ENCODE measurements at places on chromosomes 12 and 14.
A peak's percentile ranks its signal among the peaks of the same experiment; 100 is the strongest.

- no peak for DNase-seq
These were observed 49.0 kb downstream of the CACNA1C start for GRCh38 chr12:2101771-2102170.

DNA sequence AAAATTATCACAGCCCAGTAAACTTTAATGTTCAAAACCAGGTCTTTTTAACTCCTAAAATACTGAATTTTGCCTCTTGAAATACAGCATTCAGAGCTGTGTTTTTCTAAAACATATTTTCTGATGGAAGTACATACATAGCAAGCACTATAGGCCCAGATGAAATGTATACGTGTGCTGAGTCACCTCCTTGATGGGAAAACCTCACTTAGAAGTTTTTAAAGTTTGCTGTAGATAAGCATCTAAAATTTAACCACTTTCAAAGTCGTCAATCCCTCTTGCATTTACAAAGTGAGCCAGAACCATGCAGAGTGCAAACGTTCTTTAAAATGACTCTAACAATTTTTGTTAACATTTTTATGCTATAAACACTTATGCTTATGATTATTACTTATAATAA lies 618.8 kb downstream of the RPS29 start:
- no peak for DNase-seq

GRCh38 chr14:99677231-99678140 lies 6.6 kb upstream of the CYP46A1 start:
- DNase-seq = no peak

DNA sequence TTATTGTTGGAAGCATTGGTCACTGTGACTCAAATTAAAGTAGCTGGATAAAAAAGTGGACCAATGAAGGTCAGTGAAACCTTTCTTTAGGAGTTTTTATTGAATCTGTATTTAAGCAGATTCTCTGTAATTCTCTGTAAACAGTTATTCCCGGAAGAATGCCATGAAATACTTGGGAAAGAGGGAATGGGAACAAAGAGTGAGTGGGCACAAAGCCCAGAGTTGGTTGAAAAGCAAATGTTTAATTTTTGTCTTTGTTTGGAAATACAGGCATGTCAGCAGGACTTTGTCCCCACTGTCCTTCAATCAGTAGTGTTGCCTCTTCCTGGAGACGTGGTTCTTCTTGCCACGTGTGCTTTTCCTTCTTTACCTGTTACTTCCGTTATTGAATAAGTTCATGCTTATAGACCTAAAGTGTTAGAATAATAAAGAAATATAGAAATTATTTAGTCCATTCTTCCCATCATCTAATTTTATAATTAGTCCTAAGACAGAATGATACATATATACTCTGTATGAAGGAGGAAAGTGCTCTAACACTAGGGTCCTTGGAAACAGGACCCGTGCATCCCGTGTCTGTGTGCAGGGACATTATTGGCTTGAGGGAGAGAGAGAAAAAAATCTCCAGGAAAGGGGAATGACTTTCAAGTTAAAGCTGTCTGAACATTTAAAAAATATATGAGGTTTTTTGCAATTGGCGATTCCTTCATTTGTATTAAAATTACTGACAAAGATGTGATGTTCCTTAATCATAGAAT lies 2.0 kb upstream of the ANG start:
- DNase-seq = peak; percentile 74

- DNase-seq = peak; percentile 91
These were observed 46.9 kb downstream of the ZDHHC17 start for GRCh38 chr12:76810671-76811419.

GRCh38 chr12:56590237-56590830 lies 39.8 kb downstream of the BAZ2A start:
- peak; percentile 35 for DNase-seq

GRCh38 chr12:95690861-95691635 lies 99.5 kb downstream of the NTN4 start:
- no peak for DNase-seq

DNA sequence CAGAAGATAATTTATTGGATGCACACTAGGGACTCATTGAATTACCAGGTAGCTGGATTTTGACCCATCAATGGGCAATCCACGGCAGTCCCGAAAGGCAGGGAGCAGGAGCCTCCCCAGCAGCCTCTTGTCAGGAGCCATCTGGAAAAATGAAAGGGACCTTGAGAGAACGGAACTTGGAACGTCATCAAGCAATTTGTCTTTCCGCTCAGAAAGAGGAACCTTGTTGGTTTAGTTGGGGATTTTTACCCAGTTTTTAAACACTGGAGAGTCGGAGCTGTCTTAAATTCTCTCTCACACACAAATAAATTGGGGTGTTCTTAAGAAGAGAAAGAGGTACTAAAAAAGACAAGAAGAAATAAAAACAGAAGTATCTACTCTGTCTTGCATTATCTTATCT lies 1351.7 kb upstream of the TMEM132C start:
- no peak for DNase-seq

GRCh38 chr12:113198296-113198695 lies 12.8 kb downstream of the RITA1 start:
- DNase-seq = no peak

DNA sequence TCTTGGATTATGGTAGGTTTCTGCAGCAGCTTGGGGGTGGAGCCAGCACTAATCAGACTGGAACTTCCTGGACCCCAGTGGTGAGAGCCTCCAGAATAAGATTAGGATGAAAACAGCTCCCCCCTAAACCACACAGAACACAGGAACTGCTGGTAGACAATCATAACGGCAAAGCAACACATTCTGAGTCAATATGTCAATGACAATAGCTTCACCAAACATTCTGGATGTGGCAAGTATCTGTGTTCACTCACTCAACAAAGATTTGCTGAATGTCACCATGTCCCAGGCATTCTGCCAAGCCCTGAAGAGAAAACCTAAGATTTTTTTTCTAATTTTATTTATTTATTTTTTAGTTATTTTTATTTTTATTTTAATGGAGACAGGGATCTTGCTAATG lies 65.2 kb downstream of the LRRC74A start:
- DNase-seq = no peak

- no peak for DNase-seq
These were observed 506.8 kb upstream of the FBXO33 start for GRCh38 chr14:39939023-39939422.

GRCh38 chr14:96285667-96286066 lies 29.7 kb downstream of the BDKRB1 start:
- DNase-seq = no peak

DNA sequence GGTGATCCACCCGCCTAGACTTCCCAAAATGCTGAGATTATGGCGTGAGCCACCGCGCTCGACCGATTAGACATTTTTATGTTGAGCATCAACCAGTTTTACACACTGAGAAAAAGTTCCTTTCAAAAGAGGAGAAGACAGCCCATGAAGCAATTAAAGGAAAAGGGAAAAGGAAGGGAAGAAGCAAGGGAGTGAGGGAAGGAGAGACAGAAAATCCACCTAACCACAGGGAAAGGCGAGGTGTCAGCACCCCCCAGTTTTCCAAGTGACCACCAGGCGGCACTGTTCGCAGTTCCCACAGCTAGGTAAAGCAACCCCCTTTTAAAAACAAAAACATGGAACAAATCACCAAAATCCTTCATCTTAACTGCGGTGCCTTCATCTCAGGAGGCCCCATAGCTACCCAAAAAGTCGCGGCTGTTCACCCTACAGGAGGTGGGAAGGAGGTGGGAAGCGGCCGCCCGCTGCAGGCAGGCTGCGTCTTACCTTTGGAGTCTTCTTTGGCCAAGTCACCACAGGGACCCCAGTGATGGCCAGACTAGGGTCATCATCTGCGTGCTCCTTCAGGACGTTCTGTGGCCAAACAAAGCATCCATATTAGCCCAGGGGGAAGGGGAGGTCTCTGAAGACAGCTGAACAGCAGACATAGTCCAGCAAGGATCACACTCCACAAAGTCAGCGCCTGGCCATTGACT lies 86.6 kb downstream of the KDM2B start:
- DNase-seq = peak; percentile 48

Measured in small intestine (tissue), 16 donors.